ENCODE measurements at places on chromosomes 3 and 15.

GRCh38 chr3:135918600-135918999 lies 46.9 kb upstream of the PPP2R3A start:
- H3K4me3 ChIP-seq = no peak overlapping the region
- DNase-seq = no peak
- no peaks in the 10 kb centered on the region for H3K36me3 ChIP-seq
- H3K27ac ChIP-seq = no peak overlapping the region
- no peaks in the 10 kb centered on the region for H3K27me3 ChIP-seq

DNA sequence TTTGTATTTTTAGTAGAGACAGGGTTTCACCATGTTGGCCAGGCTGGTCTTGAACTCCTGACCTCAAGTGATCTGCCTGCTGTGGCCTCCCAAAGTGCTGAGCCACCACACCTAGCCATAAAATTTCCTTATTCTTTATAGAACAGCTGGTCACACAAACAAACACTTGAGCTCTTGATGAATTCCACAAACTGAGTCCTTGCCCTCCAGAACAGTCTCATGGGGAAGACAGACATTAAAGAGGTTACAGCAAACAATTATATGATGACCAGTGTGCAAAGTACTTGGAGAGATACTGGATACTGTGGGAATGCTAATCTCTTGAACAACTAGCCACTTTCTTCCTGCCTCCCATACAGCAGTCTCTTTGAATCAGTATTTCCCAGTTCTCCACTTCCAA lies 7.5 kb upstream of the ATP11B start:
- H3K36me3 ChIP-seq = no peaks in the 10 kb centered on the region
- no peak overlapping the region for H3K4me3 ChIP-seq
- H3K27ac ChIP-seq = no peak overlapping the region
- peaks cover 6% of the 10 kb centered on the region for H3K27me3 ChIP-seq
- no peaks in the 10 kb centered on the region for H3K4me1 ChIP-seq

DNA sequence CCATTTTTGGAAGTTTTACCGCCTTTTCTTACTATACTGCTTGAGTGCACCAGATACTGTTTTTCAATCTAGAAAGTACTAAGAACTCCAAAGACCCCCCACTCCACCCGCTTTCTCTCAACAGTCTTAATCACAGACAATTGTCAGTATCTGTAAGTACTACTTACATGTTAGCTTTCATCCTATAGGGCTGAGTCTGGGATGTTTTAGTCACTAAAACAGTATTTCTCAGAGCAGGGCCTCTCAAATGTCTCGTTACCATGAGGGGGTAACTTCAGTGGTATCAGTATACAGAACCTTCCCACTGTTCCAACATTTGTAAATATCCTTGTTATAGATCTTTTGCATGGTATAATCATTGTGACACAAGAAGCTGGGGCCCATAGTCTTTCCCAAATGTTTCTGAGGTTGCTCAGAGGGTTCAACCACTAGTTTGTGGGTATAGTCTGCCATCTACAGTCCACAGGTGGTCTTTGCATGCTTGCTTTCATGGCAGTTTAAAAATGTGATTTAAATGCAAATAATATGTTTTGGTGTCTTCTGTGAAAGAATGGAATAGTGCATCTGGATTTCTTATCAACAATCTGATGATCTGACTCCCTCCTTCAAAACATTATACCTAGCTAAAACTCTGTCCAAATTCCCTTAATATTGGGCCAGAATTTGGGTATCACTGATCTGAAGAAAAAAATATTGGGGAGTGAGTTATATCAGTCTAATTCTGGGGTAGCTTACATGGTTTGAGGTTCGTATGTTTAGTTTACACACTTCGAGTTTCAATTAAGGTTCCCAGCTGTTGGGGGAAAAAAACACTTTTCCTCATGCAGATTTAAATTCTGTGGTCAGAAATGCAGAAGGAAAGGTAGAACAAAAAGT lies 18.0 kb upstream of the DNAJC13 start:
- H3K27ac ChIP-seq = no peak overlapping the region
- H3K36me3 ChIP-seq = no peaks in the 10 kb centered on the region
- no peaks in the 10 kb centered on the region for H3K4me1 ChIP-seq
- H3K27me3 ChIP-seq = no peaks in the 10 kb centered on the region
- no peak overlapping the region for H3K4me3 ChIP-seq

- H3K36me3 ChIP-seq = no peaks in the 10 kb centered on the region
- DNase-seq = no peak
- no peaks in the 10 kb centered on the region for H3K27me3 ChIP-seq
- no peak overlapping the region for H3K4me3 ChIP-seq
Observed at GRCh38 chr15:94265982-94266381, 34.6 kb downstream of the MCTP2 start.

DNA sequence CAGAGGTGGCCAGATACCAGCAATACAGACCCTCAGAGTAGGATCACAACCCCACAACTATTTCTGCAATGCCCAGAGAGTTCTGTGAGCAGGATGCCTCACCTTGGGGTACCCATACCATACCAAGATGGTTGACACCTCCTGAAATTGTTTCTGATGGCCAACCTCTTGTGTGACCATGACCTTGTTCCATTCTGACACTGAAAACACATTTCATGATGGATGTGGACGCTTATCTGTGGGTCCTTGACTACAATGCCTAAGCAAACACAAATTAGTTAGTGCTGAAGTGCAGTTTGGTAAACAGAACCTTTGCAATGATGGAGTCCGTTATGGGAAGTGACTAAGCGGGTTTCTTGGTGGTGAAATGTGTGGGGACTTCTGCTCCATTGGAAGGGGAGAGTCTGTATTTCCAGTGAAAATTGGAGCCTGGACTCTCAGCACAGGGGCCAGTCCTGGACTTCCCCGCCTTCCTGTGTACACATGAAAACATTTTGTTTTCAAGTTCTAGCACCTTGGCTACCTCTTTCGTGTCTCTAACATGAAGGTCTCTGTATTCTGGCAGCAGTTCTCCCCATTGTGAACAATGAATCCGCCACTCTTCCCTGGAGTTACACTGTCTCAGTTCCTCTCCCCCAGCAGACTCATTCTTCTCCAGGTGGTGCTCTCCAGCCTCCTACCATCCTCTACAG lies 106.2 kb downstream of the XXYLT1 start:
- H3K36me3 ChIP-seq = no peaks in the 10 kb centered on the region
- H3K4me3 ChIP-seq = no peak overlapping the region
- no peaks in the 10 kb centered on the region for H3K27me3 ChIP-seq
- no peak for DNase-seq
- peak overlapping the region; percentile 68 for H3K27ac ChIP-seq
- H3K4me1 ChIP-seq = peaks cover 56% of the 10 kb centered on the region

GRCh38 chr3:185353823-185354614 lies 8.9 kb upstream of the MAP3K13 start:
- H3K27me3 ChIP-seq = no peaks in the 10 kb centered on the region
- no peak for DNase-seq
- no peak overlapping the region for H3K27ac ChIP-seq

GRCh38 chr3:185397676-185398075 lies 34.7 kb downstream of the MAP3K13 start:
- H3K4me1 ChIP-seq = peaks cover 3% of the 10 kb centered on the region
- DNase-seq = no peak
- no peak overlapping the region for H3K27ac ChIP-seq
- no peaks in the 10 kb centered on the region for H3K36me3 ChIP-seq
- no peaks in the 10 kb centered on the region for H3K27me3 ChIP-seq

DNA sequence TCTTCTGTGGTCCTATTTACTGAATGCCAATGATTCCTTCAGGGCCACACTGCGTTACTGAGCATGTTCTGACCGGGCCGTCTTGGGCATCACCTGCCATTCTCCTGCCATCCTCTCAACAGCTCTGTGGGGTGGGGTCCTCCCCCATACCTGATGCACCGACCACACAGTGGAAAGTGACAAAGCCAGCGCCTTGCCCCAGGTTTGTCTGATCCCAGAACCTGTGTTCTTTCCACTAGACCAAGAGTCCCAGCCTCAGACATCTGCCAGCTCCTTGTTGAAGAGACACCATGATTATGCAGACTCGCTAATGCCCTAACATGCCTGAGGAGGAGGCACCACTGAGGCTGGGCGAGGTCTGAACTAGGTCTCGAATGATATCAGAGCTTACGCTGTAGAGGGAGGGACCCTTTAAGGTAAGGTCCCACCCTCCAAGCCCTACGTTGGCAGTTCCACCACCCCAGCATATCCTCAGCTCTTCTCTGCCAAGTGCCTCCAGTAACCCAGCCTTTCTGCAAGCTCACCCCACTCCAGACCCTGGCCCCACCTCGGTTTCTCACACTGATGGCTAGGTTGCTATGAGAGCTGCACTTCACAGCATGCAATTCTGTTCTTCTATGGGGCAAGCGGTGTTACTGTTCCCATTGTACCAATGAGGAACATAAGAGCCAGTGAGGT lies 29.8 kb upstream of the PLXNA1 start:
- no peak overlapping the region for H3K27ac ChIP-seq
- H3K4me3 ChIP-seq = no peak overlapping the region
- H3K36me3 ChIP-seq = no peaks in the 10 kb centered on the region
- no peaks in the 10 kb centered on the region for H3K27me3 ChIP-seq
- DNase-seq = no peak

- H3K4me1 ChIP-seq = no peaks in the 10 kb centered on the region
- H3K27me3 ChIP-seq = no peaks in the 10 kb centered on the region
- no peaks in the 10 kb centered on the region for H3K36me3 ChIP-seq
- no peak for DNase-seq
- H3K4me3 ChIP-seq = no peak overlapping the region
Observed at GRCh38 chr3:186589856-186590579, 19.5 kb downstream of the DNAJB11 start.

GRCh38 chr15:62047282-62047827 lies 12.9 kb downstream of the VPS13C start:
- H3K36me3 ChIP-seq = no peaks in the 10 kb centered on the region
- no peak overlapping the region for H3K27ac ChIP-seq
- H3K4me3 ChIP-seq = no peak overlapping the region
- DNase-seq = no peak
- H3K27me3 ChIP-seq = no peaks in the 10 kb centered on the region
- no peaks in the 10 kb centered on the region for H3K4me1 ChIP-seq

DNA sequence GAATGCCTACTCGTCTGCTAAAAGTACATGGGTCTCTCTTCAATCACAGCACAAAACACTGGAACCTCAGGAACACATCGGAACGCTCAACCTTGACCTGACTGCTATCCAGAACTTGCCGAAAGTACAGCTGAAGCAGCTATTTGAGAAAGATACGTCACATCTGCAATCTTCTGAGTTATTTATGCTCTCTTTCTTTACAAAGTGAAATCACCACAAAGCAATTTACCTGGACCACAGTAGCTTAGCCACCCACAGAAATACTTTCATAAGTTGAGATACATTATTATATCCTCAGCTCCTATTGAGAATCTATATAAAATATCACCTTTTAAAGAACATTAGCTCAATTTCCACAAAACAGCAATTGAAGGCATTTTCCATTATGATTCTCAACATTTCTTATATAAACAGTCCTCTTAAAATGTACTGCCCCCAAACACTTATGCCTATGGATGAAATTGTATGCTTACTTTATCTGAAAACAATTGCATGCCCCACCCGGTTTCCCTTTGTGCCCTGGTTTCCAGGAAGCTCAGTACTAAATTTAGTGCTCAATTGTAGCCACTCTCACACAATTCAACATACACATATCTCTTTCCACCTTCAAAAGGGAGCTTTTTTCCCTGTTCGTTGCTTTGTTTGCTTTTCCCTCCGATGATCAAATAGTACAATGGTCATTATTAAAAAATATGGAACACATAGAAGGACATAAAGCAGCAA lies 31.8 kb downstream of the HEG1 start:
- no peak overlapping the region for H3K4me3 ChIP-seq
- peaks cover 27% of the 10 kb centered on the region for H3K4me1 ChIP-seq
- no peak for DNase-seq
- peaks cover 8% of the 10 kb centered on the region for H3K36me3 ChIP-seq
- no peaks in the 10 kb centered on the region for H3K27me3 ChIP-seq

DNA sequence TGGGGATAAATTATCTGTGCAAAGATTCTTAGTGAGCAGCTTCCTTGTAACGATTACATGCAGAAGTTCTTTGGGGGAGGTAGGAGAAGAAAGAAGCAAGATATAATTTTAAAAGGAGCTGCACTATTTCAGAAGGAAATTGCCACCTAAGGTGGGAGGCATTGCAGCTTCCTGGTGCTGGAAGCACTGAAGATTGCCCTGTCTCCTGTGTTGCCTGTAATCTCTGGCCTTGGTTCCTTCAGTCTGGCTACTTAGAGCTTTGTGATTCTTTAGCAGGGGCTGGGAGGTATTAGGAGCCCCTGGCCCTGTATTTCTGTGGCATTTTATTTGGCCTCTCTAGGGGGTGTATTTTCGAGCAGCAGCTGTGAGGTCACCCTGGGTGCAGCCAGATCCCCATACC lies 35.5 kb downstream of the CACNA2D3 start:
- H3K36me3 ChIP-seq = no peaks in the 10 kb centered on the region
- H3K27ac ChIP-seq = no peak overlapping the region
- no peak overlapping the region for H3K4me3 ChIP-seq
- H3K4me1 ChIP-seq = no peaks in the 10 kb centered on the region

DNA sequence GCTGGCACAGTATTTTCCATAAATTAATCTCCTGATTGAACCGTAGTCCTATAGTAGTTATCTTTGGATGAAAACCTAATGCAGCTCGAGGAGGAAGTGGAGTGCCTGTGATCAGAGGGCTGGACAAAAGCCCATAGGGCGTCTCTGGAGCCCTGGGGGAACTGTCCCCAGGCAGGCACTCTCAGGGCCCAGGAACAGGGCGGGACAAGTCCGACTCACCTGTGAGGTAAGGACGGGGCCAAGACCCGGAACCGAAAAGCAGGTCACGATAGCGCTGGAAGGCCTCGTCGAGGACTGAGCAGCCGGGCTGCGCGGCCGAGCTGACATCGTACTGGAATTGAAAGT lies 341 bp downstream of the HEXA start:
- no peaks in the 10 kb centered on the region for H3K36me3 ChIP-seq
- H3K4me1 ChIP-seq = no peaks in the 10 kb centered on the region
- DNase-seq = no peak
- H3K4me3 ChIP-seq = peak overlapping the region; percentile 75

DNA sequence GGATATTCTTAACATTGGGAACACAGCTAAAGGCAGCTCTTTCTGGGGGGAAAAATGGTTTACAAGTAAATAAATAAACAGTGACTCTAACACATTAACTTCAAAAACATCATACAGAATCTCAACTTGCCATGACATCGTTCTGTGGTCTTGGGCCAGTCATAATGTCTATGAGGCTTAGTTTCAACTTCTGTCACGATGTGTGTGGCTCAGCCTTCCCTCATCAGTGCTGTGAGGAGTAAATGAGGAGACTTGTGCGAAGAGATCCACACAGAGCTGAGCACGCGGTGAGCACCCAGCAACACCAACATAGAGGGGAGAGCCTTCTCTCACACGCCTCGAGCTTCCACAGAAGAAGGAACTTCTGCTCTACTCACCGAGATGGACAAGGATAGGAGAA lies 49.0 kb downstream of the DZIP1L start:
- no peaks in the 10 kb centered on the region for H3K27me3 ChIP-seq
- H3K27ac ChIP-seq = peak overlapping the region; percentile 11
- DNase-seq = no peak
- no peaks in the 10 kb centered on the region for H3K36me3 ChIP-seq

GRCh38 chr15:34952481-34952880 lies 17.1 kb downstream of the AQR start:
- H3K4me3 ChIP-seq = no peak overlapping the region
- H3K4me1 ChIP-seq = no peaks in the 10 kb centered on the region
- H3K27me3 ChIP-seq = no peaks in the 10 kb centered on the region

Data from left lung (tissue), 14 donors.